ENCODE measurements at places on chromosomes 6 and 20.

DNA sequence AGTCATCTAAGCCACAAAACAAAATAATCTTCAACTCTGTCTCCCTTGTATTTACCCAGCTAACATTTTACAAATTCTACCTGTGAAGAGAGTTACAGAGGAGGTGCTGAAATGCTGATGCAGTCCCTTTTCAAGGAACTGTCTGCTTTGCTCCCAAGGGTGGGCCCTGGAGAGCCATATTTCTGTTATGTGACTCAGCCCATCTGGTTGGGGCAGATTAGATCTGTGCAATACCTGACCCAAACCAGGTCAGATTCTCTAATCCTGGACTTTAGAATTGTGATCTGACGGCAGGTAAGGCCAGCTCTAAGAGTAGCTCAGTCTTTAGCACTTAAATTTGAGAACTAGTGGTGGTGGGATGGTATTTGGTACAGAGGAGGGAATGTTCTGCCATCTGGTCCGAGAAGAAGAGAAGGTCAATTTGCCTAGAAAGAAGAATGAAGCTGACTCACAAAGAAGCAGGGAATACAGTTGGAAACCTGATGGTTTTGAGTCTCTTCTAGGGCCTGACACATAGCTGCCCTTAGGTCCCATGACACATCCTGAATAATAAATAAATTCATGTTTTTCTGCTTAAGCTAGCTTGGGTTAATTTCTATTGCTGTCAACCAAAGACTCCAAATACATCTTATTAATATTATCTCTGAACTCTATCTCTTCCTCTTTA, 8.1 kb downstream of the ZNF311 start:
- no peak for DNase-seq

- no peak for DNase-seq
Measured at GRCh38 chr6:122548281-122548680, 61.9 kb upstream of the PKIB start.

GRCh38 chr20:63617092-63617875, 9.6 kb downstream of the GMEB2 start:
- DNase-seq, result no peak

DNA sequence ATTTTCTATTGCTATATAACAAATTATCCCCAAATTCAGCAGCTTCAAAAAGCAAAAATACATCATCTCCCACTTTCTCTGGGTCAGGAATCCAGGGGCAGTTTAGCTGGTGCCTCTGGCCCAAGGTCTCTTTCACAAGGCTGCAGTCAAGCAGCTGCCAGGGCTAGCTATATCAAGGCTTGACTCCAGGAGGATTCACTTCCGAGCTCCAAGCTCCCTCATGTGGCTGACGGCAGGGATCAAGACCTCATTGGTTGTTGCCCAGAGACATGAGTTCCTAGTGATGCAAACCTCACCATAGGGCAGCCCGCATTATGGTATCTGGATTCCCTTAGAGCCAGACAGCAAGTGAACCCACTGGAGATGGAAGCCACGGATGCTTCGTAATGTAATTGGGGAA, 1.3 kb upstream of the VNN1 start:
- no peak for DNase-seq

DNA sequence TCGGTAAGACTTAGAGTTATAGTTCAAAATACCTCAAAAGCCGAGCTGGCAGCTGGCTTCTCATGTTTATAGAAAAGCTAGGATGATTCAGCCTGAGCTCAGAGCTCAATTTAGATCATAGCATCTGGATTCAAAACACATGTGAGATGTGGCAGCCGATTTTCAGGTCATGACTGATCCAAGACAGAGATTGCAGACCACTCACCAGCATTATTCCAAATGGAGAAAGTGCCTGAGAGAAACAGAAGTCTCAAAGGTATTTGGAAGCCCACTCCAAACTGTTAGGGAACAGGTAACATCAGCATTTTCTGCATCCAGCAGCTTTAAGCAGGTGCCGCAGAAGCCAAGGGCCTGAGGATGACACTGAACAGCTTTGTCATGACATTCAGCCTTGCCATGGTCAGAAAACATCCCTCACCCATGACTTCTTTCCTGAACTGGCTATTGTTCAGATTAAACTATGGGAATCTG, 102.2 kb downstream of the BACH2 start:
- no peak for DNase-seq

DNA sequence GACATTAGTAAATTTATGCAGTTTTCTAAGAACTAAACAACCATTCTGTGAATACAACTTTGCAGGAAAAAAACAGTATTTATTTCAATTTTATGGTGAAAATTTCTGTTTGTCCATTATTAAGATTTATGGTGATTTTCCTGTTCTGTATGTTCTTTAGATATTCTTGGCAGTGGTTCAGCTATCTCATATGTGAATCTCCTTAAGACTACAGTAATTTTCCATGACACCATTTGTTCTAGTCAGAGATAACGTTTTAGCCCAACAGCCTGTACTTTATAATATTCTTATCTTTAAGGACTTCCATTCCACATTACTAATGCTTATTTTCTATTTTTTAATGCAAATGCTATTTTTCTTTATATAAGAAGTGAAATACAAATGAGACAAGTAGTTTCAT, 504.0 kb downstream of the RFPL4B start:
- no peak for DNase-seq

DNA sequence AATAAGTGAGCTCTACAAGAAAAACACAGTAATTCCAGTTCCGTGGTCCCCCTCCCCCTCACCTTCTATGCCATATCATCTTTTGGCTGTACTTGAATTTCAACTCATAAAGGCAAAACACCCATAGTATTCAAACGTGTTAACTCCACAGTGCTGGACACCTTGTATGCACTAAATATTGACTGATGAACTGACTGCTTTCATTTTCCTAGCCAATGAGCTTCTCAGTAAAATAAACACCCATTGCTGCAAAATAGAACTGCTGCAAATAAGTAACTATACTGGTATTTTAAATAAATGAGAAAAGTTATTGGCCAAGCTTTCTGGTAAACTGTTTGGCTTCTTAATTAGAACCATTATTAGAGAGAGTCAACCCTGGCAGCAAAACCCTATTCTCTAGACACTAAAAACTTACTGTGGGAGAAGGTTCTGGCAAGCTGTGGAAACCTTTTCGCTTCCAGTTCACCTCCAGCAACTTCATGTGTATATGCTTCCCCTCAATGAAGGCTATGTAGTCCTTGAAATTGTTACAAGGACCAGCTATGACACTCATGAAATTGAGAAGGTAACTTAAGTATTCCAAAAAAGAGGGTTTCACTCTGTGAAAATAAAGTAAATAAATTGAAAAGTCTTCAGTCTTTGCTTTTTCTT, 86.0 kb downstream of the MBOAT1 start:
- DNase-seq, result no peak

- peak; percentile 69 for DNase-seq
Measured at GRCh38 chr6:12012558-12013306, 620 bp downstream of the HIVEP1 start.

DNA sequence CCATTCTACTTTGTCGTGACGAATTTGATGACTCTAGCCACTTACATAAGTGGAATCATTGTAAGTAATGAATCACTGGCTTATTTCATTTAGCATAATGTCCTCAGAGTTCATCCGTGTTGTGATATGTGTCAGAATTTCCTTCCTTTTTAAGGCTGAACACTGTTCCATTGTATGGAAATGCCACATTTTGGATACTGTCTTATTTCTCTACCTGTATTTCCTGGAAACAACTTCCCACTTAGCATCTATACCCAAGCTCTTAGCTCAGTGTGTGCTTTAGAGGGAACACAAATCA, 28.8 kb upstream of the GGTLC1 start:
- no peak for DNase-seq

DNA sequence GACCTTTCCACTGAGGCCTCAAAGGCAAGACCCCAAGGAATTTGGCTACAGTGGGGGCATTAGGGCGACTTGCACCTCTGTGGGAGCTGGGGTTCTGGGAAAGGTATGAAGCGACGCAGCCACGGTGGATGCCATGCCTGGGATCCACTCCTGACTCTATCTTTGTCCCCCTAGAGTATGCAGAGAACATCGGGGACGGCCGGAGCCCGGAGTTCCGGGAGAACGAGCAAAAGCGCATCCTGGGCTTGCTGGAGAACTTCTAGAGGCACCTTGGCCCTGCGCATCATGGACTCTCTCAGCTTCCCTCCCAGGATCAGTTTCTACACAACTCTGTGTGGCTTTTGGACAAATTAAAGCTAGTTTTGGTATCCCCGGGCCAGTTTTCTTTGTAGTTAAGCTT, 31.2 kb upstream of the VSTM2L start:
- DNase-seq, result no peak

GRCh38 chr6:40669343-40669742, 82.2 kb upstream of the LRFN2 start:
- no peak for DNase-seq

DNA sequence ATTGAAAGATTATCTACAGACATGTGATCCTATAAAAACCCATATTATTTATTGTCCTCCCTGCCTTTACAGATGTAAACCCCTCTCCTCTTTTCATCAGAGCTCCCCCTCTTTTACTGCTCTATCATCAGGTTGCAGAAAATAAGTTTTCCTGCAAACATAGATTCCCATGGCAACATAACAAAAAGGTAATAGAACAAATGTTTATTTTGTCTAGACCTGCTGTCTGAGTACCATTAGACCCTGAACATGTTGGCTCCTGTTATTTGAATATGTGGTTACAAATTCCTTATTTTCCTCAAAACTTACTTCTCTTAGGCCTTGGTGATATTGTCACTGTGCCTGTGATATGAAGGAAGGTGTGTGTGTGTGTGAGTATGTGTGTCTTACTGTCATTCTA, 11.5 kb downstream of the MAPK14 start:
- no peak for DNase-seq

DNA sequence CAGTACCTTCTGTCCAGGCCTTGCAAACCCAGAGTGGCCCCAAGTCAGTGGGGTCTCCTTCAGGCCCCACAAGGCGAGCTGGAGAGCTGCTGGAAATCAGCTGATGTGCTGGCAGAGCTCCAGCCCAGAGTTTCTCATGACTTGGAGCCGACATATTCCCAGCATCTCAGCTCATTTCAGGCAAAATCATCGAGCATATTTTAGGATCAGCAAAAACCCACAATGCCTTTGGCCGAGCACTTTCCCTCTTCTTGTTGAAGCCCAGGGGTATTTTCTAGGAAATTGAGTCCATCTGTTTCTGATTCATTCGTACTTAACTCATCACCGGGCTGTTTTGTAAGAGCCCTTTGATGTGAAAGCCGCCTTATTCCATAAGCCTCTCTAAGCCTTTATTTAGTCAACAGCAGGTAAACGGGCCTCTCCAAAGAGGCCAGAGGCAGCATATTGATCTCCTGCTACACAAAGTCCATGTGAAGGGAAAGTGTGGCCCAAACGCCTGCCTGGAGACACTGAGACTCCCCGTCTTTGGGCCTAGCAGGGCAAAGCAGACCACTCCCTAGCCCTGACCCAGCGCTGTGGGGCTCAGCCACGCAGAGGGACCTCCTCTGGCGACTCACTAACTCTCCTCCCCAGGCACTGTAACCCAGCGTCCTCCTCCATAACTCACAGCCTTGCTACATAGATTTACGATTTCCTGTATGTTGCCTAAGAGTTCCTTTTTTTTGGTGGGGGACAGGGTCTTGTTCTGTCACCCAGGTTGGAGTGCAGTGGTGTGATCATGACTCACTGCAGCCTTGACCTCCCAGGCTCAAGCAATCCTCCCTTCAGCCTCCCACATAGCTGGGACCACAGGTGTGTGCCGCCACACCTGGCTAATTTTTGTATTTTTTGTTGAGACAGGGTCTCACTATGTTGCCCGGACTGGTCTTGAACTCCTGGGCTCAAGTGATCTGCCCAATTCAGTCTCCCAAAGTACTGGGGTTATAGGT, 12.1 kb upstream of the C20orf203 start:
- DNase-seq, result peak; percentile 9

GRCh38 chr20:4563534-4563933, 158.2 kb upstream of the PRND start:
- no peak for DNase-seq

GRCh38 chr20:42742926-42743325, 446.8 kb downstream of the PTPRT start:
- DNase-seq, result no peak

DNA sequence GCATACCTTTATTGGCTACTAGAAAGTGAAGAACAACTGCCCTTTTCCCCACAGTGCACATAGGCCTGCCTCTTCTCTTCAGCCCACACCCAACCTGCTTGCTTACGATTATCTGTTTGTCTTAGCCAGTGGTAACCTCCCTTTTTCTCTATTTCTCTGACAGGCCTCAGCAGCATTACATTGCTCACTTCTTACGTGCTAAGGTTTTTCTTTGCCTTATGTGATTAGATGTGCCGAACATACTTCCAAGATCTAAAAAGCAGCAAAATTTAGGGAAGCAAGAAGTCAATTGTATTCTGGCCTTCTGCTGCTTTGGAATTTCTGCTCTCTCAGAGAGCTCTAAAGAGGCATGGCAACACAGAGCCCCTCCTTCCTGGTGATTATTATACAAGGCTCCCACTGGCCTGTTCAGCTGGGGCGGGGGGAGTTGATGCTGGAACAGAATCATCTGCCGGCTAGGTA, 7.0 kb downstream of the B4GALT5 start:
- no peak for DNase-seq

- no peak for DNase-seq
Measured at GRCh38 chr6:116087437-116088027, 13.1 kb upstream of the NT5DC1 start.

DNA sequence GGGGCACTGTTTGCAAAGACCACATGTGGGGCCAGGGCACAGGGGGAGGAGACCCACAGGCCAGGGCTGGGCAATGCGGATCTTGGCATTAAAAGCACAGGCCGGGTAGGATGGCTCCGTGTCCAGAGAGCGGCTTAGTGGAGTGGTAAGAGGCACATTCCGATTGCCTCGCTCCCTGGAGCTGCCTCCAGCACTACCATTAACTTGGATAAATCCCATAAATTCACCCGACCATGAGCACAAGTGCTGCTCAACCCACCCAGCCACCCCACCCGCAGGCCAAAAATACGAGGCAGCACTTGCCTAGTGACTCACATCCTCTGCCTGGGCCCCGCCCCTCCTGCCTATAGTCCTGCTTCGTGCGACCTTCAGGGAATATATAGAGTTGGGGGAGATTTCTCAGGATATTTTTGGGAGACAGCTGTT, 67.5 kb upstream of the QKI start:
- DNase-seq, result no peak

GRCh38 chr20:11540558-11540957, 377.1 kb upstream of the BTBD3 start:
- DNase-seq, result no peak

GRCh38 chr6:108751282-108751681, 96.9 kb upstream of the ARMC2 start:
- no peak for DNase-seq

DNA sequence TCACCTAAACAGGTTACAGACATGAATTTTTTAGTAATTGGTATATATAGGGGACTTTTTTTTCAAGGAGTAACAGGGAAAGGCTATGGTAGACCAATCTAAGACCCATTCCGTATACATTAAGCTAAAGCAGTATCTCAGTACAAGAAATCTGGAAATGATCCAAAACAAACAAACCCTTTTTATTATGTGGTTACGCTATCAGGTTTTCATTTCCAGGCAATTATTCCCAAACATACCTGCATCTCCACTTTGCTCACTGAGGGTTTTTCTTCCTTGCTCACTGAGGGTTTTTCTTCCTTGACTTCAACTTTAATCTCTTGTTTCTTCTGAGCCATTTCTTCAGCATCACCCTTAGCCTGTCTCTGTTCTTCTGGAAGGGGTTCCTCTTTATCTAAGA, 107.3 kb downstream of the EPB41L2 start:
- DNase-seq, result no peak

GRCh38 chr6:163490826-163491577, 76.5 kb downstream of the QKI start:
- no peak for DNase-seq

- no peak for DNase-seq
Measured at GRCh38 chr20:20820104-20820503, 107.7 kb upstream of the RALGAPA2 start.

- peak; percentile 69 for DNase-seq
Measured at GRCh38 chr6:42781796-42782688, at the start of gene BICRAL. Gene BICRAL, plus strand, starts transcription at chr6:42782052. Its CDS starts 39,971 bp downstream, at chr6:42822023.

Data from stimulated activated naive CD4-positive, alpha-beta T cell (primary cell).